ENCODE measurements at places on chromosomes 2 and 18.

GRCh38 chr2:10246370-10246769 is 56.3 kb upstream of the HPCAL1 start:
- no peak for DNase-seq

GRCh38 chr2:24400207-24400907 is 40.0 kb upstream of the ITSN2 start:
- no peak for DNase-seq

DNA sequence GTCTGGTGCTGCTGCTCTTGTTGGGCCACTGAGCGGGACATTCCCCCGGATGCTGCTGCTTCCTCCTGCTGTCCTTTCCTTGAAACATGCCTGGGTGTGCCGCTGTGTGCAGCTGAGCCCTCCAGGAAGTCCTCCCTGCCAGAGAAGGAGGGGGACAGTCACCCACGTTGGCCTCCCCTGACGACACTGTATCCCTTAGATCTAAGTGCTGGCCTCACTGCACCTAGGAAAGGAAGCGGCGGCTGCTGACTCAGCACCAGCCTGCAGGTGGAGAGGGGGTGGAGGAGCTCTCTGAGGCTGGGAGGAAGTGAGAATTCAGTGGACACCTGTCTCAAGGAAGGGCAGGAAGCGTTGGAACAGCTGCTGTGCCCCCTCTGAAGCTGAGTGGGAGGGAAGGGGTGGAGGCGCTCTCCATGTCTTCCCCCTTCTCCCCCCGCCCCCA is 239.8 kb downstream of the HAUS1 start:
- no peak for DNase-seq

DNA sequence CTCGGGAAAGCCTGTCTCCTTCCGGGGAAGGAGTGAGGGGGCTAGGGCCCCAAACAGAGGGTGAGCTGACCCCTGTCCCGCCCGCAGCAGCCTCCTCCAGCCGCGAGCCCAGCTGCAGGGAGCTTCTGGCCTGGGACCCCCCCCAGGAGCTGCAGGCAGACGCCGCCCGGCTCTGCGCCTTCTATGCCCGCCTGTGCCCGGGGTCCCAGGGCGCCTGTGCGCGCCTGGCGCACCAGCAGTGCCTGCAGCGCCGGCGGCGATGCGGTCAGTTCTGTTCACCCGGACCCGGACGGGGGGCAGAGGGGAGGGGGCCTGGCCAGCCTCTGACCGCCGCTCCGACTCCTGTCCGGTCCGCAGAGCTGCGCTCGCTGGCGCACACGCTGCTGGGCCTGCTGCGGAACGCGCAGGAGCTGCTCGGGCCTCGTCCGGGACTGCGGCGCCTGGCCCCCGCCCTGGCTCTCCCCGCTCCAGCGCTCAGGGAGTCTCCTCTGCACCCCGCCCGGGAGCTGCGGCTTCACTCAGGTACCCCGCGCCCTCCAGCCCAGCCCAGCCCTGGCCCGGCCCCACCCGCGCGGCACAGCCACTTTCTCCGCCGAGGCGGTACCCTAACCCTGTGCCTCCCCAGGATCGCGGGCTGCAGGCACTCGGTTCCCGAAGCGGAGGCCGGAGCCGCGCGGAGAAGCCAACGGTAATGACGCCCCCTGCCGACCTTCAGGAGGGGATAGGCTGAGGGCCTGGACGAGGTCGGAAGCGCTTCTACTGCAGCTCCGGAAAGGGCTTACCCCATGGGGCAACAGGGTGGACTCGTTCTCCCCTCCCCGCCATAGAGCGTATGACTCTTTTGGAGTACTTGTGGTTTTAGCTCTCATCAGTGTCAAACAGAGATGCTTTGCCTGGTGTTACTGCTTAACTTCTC is 2.0 kb upstream of the CHRND start:
- no peak for DNase-seq

DNA sequence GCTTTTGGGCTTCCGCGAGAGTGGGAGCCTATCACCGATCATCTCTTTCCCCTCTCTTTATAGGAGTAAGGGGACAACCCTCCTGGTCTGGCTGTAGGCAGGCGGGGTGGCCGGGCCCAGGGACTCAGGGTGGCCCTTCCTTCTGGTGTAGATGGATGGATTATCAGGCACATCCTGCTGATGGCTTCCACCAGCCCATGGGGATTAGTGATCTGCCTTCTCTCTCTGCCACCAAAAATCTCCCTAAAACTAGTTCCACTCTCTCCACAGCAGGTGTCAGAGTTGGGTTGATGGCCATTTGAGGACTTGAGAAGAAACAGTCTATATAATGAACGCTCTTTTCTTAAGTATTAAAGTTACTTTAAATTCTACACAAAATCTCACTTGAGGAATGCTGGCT is 37.4 kb downstream of the NCK2 start:
- no peak for DNase-seq

- DNase-seq = no peak
These were observed 15.9 kb downstream of the DSEL start for GRCh38 chr18:67500522-67501205.

DNA sequence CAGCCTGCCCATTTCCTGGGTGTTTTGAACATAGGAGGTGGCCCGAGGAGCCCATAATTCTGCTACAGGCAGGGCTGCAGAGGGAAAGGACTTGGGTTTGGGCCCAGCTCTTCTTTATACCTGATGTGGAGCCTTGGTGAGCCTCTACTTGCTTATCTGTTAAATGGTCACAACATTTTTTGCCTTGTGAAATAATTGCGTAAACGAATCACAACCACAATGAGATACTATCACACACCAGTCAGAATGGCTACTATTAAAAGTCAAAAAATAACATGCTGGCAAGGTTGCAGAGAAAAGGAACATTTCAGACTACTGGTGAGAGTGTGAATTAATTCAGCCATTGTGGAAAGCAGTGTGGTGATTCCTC is 4.1 kb upstream of the FABP1 start:
- no peak for DNase-seq

DNA sequence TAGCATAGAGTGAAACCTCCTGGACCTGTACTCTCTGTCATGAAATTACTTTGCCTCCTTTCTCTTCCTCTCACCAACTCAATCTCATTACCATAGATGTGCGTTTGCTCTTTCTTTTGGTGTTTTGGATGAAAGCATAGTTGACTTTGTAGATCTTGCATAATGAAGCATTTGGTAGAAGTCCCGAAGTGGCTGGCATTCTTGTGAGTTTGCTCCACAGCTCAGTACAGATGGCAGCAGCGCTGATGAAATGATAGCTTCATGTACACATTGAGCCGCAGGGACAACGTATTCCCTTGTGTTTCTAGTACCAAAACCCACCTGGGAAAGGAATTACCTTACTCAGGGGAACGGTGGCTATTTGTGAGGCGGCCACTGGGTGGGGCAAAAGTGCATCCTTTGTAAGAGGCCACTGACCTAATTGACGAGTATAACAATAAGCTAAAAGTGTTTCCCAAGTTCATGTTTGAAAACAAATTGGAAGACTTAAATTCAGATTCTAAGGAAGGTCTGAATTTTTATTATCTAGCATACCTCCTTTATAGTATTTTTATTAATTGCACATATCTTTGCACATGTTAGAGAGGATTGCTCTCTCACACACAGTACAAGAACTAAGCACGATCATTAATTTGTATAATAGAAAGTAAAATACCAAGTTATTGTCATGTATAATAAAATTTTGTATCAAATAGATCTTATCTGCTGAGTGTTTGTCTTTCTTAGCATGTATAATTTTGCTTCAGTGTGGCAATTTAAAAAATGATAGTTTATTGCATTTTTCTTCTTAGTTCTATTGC is 25.4 kb upstream of the CDH7 start:
- no peak for DNase-seq

GRCh38 chr2:46270384-46270783 is 26.8 kb upstream of the EPAS1 start:
- DNase-seq = no peak

GRCh38 chr2:241232736-241233575 is 44.5 kb downstream of the ANO7 start:
- DNase-seq = no peak

DNA sequence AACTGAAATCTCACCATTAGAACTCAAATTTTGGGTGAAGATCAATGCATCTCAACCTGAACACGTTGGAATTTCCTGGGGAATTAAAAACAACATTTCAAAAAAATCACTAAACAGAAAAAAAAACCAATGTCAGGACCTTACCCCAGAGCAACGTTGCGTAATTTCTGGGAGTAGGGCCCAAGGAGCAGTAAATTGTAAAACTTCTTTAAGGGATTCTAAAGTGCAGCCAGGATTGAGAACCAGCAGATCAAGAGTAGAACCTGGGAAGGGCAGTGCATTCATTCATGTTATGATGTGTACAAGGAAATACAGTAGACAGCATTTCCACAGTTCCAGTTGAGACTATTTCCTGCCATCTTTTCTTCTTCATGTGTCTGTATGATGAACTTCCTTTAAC is 56.9 kb downstream of the RHBDD1 start:
- no peak for DNase-seq

Data from activated CD4-positive, CD25-positive, alpha-beta regulatory T cell (primary cell).